ENCODE measurements at places on chromosomes 12 and 14. TPM values are rescaled to one million over a fixed set of nuclear protein-coding genes. Genes with fewer than 3 reads are reported as not detected.

The SERPINA5 gene
- polyA plus RNA-seq: 0.10 TPM

The MIP gene
- 0.04 TPM for polyA plus RNA-seq

The CEP128 gene
- polyA plus RNA-seq: 1.7 TPM

The INHBC gene
- polyA plus RNA-seq: not detected

The NPFF gene
- 0.12 TPM for polyA plus RNA-seq

The TIGAR gene
- 2.4 TPM for polyA plus RNA-seq

The RPS26 gene
- polyA plus RNA-seq: 899 TPM

The EML1 gene
- polyA plus RNA-seq: 4.4 TPM

The EEA1 gene
- polyA plus RNA-seq: 6.3 TPM

The SPX gene
- not detected for polyA plus RNA-seq

The AREL1 gene
- 9.3 TPM for polyA plus RNA-seq

The KCNH3 gene
- polyA plus RNA-seq: 0.07 TPM

The FOXG1 gene
- polyA plus RNA-seq: 0.10 TPM

The KRT77 gene
- not detected for polyA plus RNA-seq

The METAP2 gene
- polyA plus RNA-seq: 23.7 TPM

The KRT2 gene
- 0.12 TPM for polyA plus RNA-seq

The SLC38A4 gene
- polyA plus RNA-seq: 1.9 TPM

The CCDC177 gene
- 0.01 TPM for polyA plus RNA-seq

The GPX2 gene
- polyA plus RNA-seq: 77.2 TPM

The TSHR gene
- not detected for polyA plus RNA-seq

The PLCZ1 gene
- not detected for polyA plus RNA-seq

The LRRIQ1 gene
- 0.16 TPM for polyA plus RNA-seq

The PRPH gene
- 0.28 TPM for polyA plus RNA-seq

The FIGNL2 gene
- polyA plus RNA-seq: 0.08 TPM

The CACNB3 gene
- polyA plus RNA-seq: 21.5 TPM

The RIMBP2 gene
- 0.20 TPM for polyA plus RNA-seq
